NCI-H1930 (cell line): ENCODE measurements at places on chromosomes 1 and 21.

DNA sequence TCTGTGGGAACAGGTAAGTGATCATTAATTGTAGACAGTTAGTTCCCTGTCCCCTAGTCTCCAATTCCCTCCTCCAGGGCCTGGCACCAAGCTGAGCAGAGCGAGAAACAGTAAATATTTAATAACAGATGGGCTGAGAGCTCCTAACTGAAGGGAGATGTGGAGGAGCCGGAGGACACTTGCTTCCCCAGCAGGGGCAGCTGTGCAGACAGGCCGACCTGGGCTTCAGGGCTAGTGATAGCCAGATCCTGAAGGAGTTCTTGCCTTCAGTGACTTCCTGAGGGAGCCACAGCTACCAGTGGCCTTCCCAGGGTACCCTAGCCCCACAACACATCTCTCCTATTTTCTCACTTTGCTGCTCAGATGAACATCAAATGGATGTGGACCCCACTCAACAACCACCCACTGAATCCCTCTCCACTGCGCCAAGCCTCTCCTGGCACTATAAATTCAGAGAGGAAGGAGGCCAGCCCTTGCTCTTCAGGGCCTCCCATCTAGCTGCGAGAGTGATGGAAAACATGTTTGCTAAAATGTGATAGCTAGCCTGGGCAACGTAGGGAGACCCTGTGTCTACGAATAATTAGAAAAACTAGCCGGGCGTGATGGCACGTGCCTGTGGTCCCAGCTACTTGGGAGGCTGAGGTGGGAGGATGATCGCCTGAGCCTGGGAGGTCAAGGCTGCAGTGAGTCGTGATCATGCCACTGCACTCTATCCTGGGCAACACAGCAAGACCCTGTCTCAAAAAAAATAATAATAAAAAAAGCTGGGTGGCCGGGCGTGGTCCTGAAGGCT lies 26.9 kb upstream of the SYNC start:
- no peak for DNase-seq

- DNase-seq: no peak
These were observed 56.9 kb downstream of the CD58 start for GRCh38 chr1:116513956-116514355.

- DNase-seq: no peak
These were observed 18.3 kb downstream of the KCNA2 start for GRCh38 chr1:110587906-110588305.

DNA sequence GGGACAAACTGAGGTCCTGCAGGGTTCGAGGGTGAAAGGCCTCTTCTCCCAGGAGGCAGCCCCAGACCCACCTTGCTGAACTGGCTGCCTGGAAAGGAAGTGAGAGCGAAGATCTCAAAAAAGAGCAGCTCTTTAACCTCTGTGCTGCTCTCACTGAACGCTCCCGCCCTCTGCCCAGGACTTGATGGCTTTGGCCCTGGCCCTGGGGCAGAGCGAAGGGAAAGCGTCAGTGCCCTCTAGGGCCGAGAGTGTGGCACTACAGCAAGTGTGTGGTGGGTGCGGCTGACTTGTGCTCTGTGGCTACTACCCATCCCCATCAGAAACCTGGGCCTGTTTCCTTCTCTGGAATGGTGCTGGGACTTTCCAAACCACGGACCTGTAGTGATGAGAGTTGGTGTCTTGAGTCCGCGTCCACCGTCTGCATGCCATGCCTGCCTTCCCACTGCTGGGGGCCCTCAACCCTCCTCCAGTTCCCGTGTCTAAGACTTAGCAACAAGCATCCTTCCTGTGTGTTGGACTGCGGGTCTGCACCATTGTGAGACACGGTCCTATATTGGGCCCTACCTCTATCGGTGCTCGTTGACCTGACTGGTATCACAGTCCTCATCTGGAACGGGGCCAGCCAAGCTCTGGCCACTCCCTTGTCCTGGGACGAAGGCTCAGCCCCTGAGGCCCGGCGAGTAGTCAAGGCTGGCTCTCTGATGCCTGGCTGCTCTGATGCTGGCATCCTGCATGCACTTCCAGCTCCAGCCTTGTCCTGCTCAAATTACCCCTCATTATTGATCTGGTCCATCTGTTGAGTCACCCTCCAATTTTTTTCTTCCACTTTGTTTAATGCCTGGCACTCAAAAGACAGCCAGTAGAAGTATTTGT lies 180.3 kb downstream of the DISC1 start:
- DNase-seq: peak; percentile 37

GRCh38 chr21:42117967-42118780 lies 47.1 kb downstream of the UMODL1 start:
- no peak for DNase-seq

DNA sequence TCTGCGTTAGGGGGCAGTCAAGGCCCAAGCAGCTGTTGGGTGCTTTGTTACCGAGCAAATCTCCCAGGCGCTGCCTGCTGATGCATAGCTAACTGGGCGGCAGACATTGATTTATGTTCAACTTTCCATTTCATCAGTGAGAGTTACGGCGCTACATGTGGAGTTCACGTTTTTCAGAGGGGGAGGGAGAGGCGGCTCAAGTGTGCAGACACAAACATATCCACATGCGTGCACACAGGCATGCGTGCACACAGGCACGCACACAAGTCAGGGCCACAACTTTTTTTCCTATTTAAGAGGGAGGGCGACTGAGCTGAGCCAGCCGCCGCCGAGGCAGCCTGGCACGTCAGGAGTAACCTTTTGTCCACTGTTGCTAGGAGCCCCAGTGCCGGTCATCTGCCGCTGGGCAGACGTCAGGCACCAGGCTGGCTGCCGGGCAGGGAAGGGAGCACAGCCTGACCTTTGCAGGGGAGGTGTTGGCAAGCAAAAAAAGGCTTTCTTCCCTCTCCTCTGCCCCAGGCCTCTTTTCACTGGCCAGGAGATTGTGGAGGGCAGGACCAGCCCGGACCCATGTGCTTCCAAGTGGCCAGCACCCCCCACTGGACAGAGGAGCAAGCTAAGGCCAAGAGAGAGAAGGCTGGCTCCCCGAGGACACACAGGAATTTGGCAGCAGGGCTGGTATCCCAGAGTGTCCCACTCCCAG lies 73.3 kb downstream of the MRPL37 start:
- DNase-seq: no peak

DNA sequence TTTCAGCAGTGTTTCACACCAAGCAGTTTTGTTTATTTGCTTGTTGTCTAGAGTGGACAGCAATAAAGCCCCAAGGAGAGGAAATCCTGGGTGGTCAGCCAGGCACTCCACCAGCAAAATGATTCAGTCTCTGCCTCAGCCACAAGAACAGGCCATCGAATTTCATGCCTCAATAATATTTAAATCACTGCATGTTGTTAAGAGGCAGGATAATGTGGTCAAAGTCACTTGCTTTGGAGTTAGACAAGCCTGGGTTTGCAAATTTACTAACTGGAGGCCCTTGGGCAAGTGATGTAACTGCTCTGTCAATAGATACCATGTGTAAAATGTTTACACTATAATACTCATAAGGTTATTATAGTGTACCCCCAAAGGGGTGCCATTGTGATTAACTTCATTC lies 349.6 kb downstream of the LMO4 start:
- no peak for DNase-seq
